Testis (tissue), 5 donors: ENCODE measurements at places on chromosomes 2 and 18. TPM values are rescaled to one million over a fixed set of nuclear protein-coding genes. Genes with fewer than 3 reads are reported as not detected.

Gene MC4R
- polyA plus RNA-seq: not detected

DNA sequence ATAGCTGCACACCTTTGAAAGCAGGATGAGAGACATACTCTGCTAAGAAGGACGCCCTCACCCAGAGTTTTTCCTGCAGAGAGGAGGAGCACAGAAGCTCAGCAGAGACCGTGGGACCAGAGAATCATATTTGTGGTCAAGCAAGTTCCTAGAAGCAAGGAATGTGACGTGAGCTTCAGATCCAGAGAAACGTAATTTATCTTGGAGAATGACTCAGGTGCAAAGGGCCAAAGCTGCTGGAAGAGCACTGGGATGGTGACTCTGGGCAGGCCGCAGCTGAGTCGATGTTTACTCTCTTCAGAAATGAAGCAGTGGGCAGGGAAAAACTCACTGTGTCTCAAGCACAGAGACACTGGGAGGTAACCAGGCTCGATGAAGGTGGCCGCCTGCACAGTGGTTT lies 50.1 kb upstream of the IGFBP2 start:
- H3K27ac ChIP-seq: no peak overlapping the region
- H3K36me3 ChIP-seq: no peaks in the 10 kb centered on the region

DNA sequence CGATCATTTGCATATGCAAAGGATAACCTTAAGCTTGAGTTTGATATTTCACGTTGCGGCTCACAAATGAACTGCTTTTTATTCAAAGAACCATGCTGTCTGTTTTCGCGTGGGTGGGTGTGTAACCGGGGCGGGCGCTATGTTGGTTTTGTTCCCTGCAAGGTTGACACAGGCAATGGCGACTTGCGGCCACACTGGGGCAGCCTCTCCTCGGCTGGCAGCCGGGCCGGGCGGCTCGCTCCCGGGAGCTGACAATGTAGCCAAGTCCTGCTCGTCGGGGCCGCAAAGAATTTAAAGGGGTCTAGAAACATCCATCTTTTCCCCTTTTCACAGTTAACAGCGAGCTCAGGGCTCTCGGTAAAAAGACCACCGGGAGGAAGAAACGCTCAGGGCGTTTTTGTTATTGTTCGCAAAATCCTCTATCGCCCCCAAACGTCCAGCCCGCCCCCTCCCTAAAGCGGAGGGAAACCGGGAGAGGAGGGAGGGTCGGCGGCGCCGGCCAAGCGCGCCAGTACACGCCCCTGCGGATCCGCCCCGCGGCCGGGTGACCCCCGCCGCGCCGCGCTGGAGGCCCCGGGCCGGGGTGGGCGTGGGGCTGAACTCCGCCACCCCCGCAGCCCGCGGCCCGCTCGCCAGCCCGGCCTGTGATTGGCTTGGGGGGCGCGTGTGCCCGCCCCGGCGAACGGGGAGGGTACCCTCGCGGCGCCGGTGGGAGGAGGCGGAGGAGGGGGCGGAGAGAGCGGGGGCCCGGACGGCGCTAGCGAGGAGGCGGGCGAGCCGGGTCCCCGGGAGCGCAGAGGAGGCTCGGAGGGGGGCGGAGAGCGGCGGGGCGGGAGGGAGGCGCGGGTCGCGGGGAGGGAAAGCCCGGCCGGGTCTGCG lies at the start of gene NEDD4L:
NEDD4L (plus strand) TSS at position 736 of the 879 bp plus-strand sequence. CDS start 435 bp downstream, outside the sequence.
- DNase-seq: peak; percentile 87
- peak within 1 kb of the TSS; percentile 84 for H3K27ac ChIP-seq
- no peaks in the 10 kb centered on the region for H3K4me1 ChIP-seq
- no peaks in the 10 kb centered on the region for H3K27me3 ChIP-seq
- peak within 1 kb of the TSS; percentile 75 for H3K4me3 ChIP-seq

GRCh38 chr2:197538412-197538811 lies 22.5 kb downstream of the MOB4 start:
- H3K4me3 ChIP-seq: no peak overlapping the region
- no peak for DNase-seq
- H3K36me3 ChIP-seq: no peaks in the 10 kb centered on the region
- H3K27me3 ChIP-seq: no peaks in the 10 kb centered on the region

DNA sequence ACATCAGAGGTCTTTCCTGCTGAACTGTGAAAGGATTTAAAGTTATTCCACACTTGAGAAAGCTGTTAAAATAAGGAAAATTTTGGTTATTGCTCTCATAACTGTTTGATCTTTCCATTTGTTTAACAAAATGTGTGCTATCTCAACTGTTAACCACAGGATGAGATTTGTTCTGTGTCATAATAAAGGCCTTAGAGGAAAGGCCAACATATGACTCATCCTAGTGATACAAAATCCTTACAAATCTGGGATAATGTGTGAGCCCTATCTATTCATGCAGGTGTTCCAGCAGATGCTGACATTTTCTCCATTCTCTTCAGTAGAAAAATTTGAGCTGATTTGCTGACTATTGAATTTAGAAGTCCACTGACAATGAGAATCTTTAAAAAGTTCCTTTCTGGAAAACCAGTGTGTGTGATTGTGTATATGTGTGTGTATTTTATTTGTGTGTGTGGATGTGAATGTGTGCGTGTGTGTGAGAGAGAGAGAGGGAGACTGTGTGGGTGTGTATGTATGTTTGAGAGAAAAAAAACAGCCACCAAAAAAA lies 1111.9 kb upstream of the GYPC start:
- H3K4me3 ChIP-seq: no peak overlapping the region
- H3K27me3 ChIP-seq: no peaks in the 10 kb centered on the region
- H3K36me3 ChIP-seq: no peaks in the 10 kb centered on the region
- H3K27ac ChIP-seq: no peak overlapping the region
- DNase-seq: no peak
- H3K4me1 ChIP-seq: no peaks in the 10 kb centered on the region

DNA sequence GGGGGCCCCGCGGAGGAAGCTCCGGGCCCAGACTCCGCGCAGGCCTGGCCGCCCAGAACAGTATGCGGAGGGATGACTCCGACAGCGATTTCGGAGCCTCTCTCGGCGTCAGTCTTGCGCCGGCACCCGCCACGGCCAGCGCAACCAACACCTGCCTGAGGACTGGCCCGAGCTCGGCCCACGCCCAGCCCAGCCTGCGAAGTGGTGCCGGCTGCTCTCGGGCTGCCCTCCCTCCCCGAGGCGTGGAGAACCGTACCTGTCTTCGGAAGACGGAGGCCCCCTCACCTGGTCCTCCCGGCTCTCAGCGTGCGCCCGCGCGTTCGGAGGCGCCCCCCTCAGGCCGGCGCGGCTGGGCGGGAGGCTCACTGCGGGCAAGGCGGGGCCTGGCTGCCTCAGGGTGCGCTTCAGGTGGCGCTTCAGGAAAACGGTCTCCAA lies at the start of gene M1AP:
M1AP (minus strand) TSS at position 322 of the 435 bp plus-strand sequence. CDS start 8,055 bp downstream, outside the sequence.
- no peaks in the 10 kb centered on the region for H3K27me3 ChIP-seq
- peak; percentile 47 for DNase-seq
- peak within 1 kb of the TSS; percentile 55 for H3K27ac ChIP-seq
- no peaks in the 10 kb centered on the region for H3K36me3 ChIP-seq
- no peaks in the 10 kb centered on the region for H3K4me1 ChIP-seq

DNA sequence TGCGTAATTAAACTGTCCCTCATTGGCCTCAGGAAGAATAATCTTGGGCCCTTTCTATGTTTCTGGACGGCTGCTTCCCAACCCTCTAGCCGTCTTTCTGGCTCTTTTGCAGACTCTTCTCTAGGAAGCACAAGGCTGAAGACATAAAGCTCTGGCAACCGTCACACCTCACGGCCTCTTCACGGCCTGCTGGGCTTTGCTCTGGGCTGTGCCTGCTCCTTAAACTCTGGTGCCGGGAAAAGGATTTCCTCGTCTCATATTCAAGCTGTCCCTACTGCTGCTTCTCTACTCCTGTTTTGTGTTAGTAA lies 36.0 kb upstream of the WIPF1 start:
- H3K4me3 ChIP-seq: no peak overlapping the region
- H3K36me3 ChIP-seq: no peaks in the 10 kb centered on the region
- H3K27me3 ChIP-seq: no peaks in the 10 kb centered on the region
- H3K4me1 ChIP-seq: peaks cover 16% of the 10 kb centered on the region
- peak overlapping the region; percentile 70 for H3K27ac ChIP-seq

DNA sequence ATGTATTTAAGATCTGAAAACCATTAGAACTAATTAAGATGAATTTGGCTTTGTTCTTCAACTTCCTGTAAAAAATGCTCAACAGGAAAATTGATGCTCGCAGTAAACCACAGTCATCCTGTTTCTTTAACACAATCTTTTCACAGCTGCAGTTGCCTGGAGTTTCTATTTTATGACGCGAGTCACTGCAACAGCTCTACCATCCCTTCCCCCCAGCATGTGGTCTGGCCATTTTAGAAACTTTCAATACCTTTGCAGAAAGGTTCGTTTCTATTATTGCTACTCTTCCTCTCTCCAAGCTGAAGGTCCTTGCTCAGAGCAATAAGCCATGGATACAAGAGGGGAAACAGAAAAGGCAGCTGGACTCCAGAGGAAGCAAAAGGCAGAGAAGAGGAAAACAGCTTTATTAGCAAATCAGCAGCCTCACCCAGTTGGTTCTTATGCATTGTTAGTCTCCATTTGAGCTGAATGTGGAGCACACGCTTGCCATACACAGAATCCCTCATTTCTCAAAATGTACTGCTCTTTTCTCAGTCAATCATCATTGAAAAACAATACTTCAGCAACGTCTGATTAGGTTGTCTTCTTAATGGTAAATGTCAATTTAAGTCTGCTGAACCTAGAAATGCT lies 3.9 kb downstream of the WIPF1 start:
- H3K27ac ChIP-seq: peak overlapping the region; percentile 20
- peaks cover 4% of the 10 kb centered on the region for H3K4me1 ChIP-seq
- no peaks in the 10 kb centered on the region for H3K36me3 ChIP-seq
- no peak overlapping the region for H3K4me3 ChIP-seq
- no peaks in the 10 kb centered on the region for H3K27me3 ChIP-seq

GRCh38 chr2:71560638-71561011 lies 107.3 kb downstream of the DYSF start:
- DNase-seq: no peak
- H3K27me3 ChIP-seq: no peaks in the 10 kb centered on the region
- H3K4me1 ChIP-seq: no peaks in the 10 kb centered on the region
- H3K4me3 ChIP-seq: peak overlapping the region; percentile 5

- peaks cover 10% of the 10 kb centered on the region for H3K4me1 ChIP-seq
- H3K27ac ChIP-seq: no peak overlapping the region
- no peaks in the 10 kb centered on the region for H3K27me3 ChIP-seq
These were observed 173.8 kb downstream of the ICOS start for GRCh38 chr2:204110338-204110741.

- H3K27me3 ChIP-seq: no peaks in the 10 kb centered on the region
- H3K4me3 ChIP-seq: no peak overlapping the region
- no peaks in the 10 kb centered on the region for H3K36me3 ChIP-seq
- peaks cover 94% of the 10 kb centered on the region for H3K4me1 ChIP-seq
- H3K27ac ChIP-seq: peak overlapping the region; percentile 37
These were observed 13.3 kb downstream of the HK2 start for GRCh38 chr2:74847070-74847858.

DNA sequence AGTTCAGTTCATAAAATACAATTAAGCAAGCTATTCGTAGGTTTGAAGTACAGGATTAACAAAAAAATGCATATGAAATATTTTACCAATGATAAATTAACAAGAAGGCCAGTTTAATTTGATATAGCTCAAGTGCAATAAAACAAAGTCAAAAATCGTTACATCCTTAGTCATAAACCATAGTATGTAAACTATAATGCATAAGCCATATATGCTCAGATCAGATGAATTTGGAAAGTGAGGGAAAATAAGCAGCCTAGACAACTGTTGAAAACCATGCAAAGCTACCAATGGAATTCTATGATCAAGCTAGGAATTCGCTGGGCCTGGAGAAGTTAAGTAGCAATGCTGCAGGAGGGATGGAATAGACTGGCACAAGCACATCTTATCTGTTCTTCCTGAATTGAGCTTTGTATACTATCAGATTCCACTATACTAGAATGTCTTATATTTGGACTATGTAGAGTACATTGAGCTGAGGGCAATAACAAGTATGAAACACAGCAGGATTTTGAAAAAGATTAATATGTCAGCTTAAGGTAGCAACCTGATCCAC lies 682.0 kb downstream of the IRS1 start:
- DNase-seq: no peak
- H3K27ac ChIP-seq: no peak overlapping the region
- no peaks in the 10 kb centered on the region for H3K36me3 ChIP-seq

- H3K27me3 ChIP-seq: no peaks in the 10 kb centered on the region
- no peaks in the 10 kb centered on the region for H3K36me3 ChIP-seq
- no peak overlapping the region for H3K27ac ChIP-seq
- no peak for DNase-seq
These were observed 12.1 kb downstream of the EPHA4 start for GRCh38 chr2:221559991-221560390.

Gene ABCG5
- 0.16 TPM for polyA plus RNA-seq

Gene DSC2
- polyA plus RNA-seq: 2.7 TPM

DNA sequence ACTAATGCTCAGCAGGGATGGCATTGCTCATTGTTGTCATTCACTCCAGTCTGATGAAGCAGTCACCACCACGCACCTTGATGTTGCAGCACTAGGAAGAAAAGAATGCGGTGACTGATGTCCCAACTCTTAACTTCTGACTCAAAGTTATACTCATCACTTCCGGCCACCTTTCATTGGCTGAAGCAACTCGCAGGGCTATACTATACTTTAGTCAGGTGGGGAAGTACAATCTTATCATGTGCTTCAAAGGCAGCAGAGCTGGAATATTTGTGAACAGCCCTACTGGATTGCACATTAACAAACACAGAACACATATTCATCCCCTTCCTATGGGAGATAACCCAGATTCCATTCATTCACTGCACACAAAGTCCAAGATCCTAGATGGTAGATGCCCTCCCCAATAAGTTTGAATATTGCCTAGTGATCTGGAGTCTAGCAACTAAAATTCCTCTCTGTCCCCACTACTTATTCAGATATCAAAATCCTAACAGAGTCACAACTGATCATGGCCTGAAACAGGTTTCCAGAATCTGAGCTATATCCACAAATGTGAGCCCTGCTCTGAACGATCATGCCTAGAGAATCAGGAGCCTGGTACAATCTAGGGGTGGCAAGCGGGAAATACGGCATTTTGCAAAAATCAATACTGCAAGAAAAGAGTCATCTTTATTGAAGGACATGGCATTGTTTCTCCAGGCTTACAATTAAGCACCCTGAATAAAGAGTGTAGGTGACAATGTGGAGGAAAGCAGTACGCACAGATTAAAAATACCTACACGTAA lies 3.4 kb upstream of the SPATS2L start:
- H3K27me3 ChIP-seq: no peaks in the 10 kb centered on the region
- no peaks in the 10 kb centered on the region for H3K36me3 ChIP-seq
- H3K4me3 ChIP-seq: no peak overlapping the region
- no peak for DNase-seq

DNA sequence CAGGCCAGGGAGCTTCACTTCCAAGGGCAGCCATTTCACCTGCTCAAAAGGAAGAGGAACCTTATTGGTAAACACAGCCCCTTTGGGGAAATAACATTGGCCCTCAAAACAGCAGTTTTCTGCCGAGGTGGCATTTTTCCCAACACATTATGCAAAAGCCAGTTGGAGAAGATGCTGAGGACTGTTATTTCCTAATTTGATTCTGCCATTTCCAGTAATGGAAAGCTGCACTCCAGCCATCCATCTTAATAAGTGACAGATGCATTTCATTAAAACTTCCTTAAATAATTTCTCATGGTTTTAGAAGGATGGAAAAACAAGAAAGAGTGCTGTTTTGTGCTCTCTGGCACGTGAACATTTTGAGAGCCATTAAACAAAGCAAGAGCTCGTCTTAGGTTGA lies 55.9 kb upstream of the ALK start:
- H3K27me3 ChIP-seq: no peaks in the 10 kb centered on the region
- no peak for DNase-seq
- no peak overlapping the region for H3K4me3 ChIP-seq
- H3K4me1 ChIP-seq: no peaks in the 10 kb centered on the region
- no peaks in the 10 kb centered on the region for H3K36me3 ChIP-seq
